Dermis microvascular lymphatic vessel endothelial cell (primary cell): ENCODE measurements at places on chromosomes 16 and 17.

DNA sequence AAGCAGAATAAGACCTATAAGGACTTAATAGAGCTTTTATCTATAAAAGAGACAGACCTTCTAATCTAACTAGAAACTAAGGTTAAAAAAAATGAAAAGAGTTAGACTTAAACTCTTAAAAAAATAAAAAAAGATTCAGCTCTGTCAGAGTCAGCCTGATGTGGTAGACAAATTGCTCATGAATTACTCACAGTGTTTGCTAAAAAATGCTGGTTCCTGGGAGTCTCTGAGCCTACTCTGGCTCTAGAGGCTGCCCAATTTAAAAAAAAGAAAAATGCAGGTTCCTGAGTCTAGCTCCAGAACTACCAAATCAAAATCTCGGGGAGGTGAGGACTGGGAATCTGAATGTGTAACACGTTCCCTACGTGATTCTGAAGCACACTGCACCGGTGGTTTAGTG is 18.1 kb downstream of the SOST start:
- DNase-seq, result no peak

DNA sequence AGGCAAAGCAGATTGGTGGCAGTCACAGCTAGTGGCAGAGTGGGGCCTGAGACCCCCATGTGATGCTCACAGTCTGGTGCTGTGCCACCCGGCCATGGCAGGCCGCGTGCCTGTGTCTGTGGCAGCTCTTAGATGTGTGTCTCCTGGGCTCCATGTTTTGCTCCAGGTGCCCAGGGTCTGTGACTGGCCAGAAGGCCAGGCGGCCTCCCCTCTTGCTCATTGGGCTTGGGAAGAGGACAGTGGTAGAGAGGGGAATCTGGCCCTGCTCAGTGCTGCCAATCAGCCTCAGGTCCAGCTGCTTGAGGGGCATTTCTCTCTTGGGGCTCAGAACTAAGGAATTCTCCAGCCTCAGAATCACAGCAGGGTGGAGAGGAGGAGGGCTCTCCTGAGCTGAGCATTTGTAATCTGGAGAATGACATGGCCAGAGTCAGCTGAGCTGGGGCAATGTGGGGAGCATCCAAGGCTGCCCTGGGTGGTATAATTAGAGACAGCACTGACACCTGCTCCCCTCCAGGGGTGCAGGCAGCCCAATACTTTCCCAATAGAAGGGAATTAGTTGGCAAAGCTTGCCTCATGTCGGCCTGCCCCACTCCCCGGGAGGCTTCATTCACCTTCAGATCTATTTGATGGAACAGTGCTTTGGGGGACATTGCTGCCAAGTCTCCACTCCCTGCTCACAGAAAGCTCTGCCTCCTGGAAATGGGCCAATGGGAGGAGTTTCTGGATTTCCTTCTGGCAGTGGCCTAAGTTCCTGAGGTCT is 2.7 kb upstream of the LASP1NB start:
- peak; percentile 59 for DNase-seq

- no peak for DNase-seq
Observed at GRCh38 chr17:51493206-51493605, 232.9 kb downstream of the UTP18 start.

DNA sequence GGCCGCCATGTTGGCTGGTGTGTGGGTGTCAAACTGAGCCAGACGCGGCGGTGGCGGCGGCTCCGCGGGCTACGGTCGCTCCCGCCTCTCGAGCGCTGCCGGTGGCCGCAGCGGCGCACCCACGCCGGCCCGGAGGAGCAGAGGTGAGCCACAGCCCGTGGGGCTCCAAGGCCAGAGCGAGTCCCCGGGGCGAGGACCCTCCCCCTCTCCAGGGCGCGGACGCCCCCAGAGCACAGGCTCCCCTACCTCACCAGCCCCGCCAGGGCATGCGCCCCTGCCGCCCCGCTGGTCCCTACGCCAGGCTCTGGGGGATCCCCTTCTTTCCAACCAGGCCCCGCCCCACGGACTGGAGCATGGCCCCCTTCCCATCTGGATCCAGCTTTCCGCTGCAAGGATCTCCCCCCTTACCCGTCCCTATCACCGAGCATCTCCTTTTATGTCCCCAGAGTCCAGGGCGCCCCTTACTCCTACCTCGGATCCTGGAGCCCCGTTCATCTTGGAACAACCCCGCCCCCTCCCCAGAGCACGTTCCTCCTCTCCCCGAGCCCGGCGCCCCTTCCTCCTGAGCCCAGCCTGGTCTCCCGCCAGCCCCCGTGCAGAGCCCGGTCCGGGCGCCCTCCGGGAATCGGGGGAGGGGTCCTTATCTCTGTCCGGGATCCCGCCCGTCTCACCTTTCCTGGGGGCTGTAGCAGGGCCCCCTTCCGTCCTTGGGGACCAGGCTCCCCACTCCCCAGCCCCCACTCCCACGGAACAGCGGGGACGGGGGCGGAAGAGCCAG is 412 bp downstream of the EPN2 start:
- peak; percentile 32 for DNase-seq

DNA sequence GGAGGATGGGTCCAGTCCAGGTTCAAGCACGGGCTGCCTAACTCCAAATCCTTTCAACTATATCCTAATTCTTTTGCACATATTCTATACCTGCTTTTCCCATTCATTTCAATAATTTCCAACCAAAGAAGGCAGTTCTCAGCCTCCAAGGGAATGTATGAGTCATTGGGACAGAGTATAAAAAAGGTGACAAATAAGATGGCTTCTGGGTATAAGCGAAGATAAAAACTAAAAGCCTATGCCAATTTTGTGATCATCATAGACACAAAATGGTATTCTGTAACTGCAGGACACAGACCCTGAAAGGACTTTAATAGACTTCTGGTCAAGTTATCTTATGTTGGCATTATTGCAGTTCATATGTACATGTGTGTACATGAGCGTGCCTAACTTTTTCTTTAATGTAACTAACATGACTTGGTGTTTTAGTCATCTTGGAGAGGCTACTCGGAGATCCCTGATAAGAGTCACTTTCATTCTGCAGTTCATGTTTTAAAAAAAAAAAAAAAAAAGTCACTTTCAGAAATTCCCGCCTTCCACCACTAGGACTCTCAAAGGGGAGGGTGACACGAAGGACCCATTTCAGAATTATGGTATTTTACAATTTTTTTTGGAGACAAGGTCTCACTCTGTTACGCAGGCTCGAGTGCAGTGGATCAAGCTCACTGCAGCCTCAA is 17.3 kb downstream of the COG1 start:
- DNase-seq, result no peak

GRCh38 chr17:1920948-1921351 is 91.1 kb downstream of the RPA1 start:
- DNase-seq, result no peak
